ENCODE measurements at places on chromosomes 16 and 17.
A peak's percentile ranks its signal among the peaks of the same experiment; 100 is the strongest.

GRCh38 chr17:28240688-28241340 is 78.2 kb upstream of the TMEM97 start:
- DNase-seq, result no peak

- DNase-seq, result no peak
Measured at GRCh38 chr16:83513008-83513755, 294.6 kb upstream of the HSBP1 start.

GRCh38 chr17:37506678-37507077 is 17.0 kb downstream of the DUSP14 start:
- DNase-seq, result peak; percentile 90

GRCh38 chr16:47999595-47999994 is 156.2 kb downstream of the ABCC12 start:
- peak; percentile 2 for DNase-seq

- DNase-seq, result no peak
Measured at GRCh38 chr16:83802135-83802534, 5.6 kb upstream of the HSBP1 start.

DNA sequence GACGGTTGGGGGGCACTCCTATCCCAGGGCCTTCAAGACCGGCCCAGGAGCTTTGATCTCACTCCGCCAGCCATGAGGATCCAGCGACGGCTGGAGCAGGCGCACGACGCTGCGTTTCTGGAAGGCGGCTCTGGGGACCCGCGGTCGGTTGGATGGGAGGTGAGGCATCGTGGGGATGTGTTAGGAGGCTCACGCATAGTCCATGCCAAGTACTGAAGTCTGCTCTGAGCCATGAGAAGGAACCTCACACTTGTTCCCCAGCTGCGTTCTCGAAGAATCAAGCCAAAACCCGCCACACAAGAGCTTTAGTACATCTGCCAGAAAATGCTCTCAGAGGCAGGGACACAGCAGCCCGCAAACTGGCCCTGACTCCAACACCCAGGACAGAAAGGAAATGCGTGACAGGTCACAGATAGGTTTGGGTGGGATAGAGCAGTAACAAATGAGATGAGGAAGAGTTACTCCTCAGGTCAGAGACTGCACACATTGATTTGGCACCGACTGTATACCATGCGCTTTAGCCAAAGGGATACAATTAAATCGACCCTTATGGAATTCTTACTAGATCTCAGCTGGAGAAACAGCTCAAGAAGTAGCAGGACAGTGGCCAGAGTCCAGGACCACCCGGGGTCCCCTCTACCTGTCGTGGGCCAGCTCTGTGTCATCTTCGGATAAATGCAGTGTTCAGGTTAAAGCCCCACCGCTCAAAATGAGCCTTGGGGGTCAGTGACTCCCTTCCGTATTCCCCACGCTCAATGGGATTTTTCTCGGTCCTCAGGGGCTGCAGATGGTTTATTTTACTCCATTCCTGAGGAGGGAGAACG is 6.7 kb upstream of the GSG1L start:
- DNase-seq, result no peak

GRCh38 chr17:45050481-45051059 is 862 bp downstream of the DCAKD start:
- DNase-seq, result no peak

DNA sequence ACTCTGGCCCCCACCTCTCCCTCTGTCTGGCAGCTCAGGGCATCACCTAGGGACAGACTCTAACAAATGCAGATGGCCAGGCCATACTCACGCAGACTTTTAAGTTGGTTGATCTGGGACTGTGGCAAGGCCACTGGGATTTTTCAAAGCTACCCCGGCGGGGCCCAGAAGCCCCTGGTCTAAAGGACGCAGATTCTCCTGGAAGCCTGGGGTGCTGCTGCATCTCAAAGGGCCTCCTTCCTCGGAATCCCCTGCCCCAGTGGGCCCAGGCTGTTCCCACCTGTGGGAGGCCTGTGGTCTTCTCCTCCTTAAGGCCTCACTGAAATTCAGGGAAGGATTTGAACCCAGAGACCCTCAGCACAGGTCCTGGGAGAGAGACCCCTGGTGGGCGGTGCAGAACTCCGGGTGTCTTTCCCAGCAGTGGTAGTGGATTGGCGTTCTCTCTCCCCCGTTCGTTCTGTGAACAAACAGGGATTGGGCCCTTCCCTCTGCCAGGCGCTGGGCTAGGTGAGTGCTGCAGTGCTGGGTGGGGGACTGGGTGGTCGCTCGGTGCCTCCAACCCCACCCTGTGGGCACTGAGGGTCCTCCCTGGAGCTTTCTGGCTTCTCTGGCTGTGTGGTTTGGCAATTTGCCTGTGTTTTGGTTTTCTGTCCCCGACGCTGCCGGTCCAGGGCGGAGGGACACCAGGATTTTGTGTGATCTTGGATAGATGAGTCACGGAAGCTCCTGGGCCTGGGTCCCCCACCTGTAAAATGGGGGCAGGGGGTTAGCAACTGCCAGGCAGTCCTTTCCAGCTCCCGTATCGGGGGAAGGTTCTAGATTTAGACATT is 160.5 kb upstream of the GSE1 start:
- no peak for DNase-seq

- peak; percentile 96 for DNase-seq
Measured at GRCh38 chr17:47889734-47890529, 6.1 kb upstream of the SP2 start.

GRCh38 chr16:74035816-74036215 is 260.8 kb upstream of the PSMD7 start:
- DNase-seq, result no peak

GRCh38 chr17:2122641-2123302 is 67.9 kb downstream of the HIC1 start:
- no peak for DNase-seq

DNA sequence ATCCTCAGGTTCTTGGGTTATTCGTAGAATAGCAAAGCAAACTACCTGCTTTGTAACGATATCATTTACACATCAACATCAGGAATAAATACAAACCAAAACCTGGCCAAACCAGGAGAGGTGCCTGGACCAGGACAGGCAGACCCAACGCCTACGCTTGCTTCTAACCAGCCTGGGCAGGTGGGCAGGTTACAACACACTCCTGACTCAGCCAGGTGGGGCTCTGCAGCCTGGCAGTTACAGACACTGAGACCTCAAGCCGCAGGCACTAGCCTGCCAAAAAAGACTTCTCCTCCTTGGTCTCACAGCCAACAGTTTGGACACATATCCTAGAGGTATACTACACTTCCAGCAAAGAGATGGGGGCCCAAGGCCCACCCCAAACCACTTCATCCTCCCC is 14.0 kb downstream of the ANKRD11 start:
- no peak for DNase-seq

GRCh38 chr17:65184235-65184959 is 47.2 kb downstream of the RGS9 start:
- no peak for DNase-seq

GRCh38 chr16:27431773-27432532 is 30.0 kb downstream of the IL21R start:
- DNase-seq, result peak; percentile 15

DNA sequence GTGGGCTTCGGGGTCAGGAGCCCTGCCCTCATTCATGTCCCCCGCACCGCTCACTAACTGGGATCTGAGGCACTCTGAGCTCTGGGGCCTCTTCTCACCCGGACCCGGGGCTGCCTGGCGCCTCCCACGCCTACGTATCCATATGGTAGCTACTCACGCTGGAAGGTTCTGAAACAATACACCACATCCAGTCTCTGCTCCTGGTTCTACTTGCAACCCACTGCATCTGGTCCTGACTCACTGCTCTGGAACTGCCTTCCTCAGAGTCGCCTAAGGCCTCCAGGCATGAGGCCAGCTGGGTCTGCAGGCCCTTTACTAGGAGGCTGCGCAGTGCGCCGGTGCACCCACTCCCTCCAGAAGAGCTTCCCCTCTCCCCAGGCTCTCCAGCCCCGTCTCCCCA is 18.1 kb downstream of the USP36 start:
- DNase-seq, result no peak

DNA sequence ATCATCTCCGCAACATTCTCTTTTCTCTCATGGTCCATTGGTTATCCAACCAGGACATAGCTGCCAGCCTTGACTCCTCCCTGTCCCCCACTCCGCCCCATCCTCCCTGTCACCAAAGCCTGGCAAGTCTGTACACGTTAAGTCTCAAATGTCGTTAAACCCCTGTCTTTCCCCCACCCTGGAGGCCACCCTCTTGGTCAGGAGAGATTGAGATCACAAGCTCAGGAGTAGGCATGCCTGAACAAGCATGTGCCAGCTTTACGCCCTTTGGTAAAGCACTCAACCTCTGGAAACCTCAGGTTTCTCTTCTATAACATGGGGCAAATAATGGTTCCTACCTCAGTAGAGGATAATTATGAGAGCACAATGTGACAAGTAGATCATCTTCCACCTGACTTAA is 38.1 kb upstream of the CCL1 start:
- DNase-seq, result peak; percentile 25

DNA sequence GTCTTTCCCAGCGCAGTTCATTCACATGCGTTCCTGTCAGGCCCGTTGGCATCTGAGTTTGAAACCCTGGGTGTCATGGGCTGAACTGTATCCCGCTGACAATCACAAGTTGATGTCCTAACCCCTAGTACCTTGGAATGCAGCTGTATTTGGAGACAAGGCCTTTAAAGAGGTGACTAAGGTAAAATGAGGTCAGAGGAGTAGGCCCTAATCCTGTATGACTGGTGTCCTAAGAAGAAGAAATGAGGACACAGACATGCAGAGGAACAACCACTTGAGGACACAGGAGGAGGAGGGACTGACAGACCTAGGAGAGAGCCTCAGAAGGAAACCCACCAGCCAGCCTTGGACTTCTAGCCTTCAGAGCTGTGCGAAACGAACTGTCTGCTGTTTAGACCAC is 33.1 kb downstream of the TRPV2 start:
- no peak for DNase-seq

- DNase-seq, result no peak
Measured at GRCh38 chr16:2490190-2491105, 15.5 kb downstream of the TBC1D24 start.

DNA sequence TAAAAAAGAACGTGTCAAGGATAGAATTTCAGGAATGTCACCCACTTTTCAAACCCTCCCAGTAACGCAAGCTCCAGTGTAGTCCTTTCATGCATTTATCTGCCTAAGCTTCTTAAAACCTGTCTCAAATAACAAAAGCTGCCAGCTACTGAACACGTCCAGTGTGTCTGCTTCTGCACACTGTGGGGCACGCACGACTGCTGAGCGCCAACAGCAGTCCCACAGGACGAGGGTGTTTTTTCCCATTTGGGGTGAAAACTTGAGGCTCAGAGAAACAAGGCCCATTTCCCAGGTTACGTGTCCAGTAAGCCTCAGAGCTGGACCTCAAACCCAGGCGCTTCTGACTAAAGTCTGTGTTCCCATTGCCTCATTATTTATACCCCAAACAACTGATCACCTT is 17.2 kb downstream of the NTAN1 start:
- no peak for DNase-seq

GRCh38 chr17:75676461-75676860 is 9.3 kb downstream of the SAP30BP start:
- no peak for DNase-seq

GRCh38 chr16:75627851-75628250 is 4.8 kb upstream of the ADAT1 start:
- no peak for DNase-seq

- DNase-seq, result no peak
Measured at GRCh38 chr17:9544221-9544620, 31.4 kb downstream of the STX8 start.

GRCh38 chr17:9371019-9371418 is 204.6 kb downstream of the STX8 start:
- no peak for DNase-seq

- peak; percentile 67 for DNase-seq
Measured at GRCh38 chr17:48609759-48610281, 997 bp downstream of the HOXB7 start.

DNA sequence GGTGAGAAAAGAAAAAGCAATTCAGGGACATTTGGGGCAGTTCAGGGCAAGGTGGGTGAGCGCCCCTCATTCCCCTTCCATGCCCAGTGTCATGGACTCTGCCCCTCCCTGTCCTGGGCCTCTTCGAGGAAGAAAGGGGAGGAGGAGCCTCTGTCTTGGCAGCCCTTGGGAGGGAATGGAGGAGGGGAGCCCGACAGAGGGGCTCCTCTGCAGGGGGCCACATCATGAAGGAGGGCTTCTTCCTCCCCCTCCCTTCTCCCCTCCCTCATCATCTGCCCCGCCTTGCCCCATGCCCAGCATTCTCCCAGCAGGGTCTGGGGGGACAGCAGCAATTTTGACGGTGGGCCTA is 33.2 kb upstream of the TAC4 start:
- peak; percentile 52 for DNase-seq

DNA sequence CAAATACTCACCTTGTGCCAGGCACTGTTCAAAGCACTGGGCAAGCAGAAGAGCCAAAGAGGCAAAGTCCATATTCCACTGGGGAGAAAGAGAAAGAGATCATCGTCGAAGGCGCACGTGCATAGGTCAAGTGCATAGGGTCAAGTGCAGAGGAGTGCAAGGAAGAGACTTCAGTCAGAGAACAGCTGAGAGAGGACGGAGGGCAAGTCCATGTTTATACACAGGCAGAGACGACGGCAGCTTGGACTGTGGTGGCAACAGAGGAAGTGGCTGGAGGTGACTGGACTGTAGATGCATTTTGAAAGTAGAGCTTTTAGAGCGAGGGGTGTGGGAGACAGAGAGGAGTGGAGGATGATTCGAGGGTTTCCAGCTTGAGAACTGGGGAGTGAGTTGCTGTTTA is 74.7 kb upstream of the SDK2 start:
- DNase-seq, result no peak

GRCh38 chr17:11047228-11047627 is 193.8 kb upstream of the SHISA6 start:
- DNase-seq, result no peak

DNA sequence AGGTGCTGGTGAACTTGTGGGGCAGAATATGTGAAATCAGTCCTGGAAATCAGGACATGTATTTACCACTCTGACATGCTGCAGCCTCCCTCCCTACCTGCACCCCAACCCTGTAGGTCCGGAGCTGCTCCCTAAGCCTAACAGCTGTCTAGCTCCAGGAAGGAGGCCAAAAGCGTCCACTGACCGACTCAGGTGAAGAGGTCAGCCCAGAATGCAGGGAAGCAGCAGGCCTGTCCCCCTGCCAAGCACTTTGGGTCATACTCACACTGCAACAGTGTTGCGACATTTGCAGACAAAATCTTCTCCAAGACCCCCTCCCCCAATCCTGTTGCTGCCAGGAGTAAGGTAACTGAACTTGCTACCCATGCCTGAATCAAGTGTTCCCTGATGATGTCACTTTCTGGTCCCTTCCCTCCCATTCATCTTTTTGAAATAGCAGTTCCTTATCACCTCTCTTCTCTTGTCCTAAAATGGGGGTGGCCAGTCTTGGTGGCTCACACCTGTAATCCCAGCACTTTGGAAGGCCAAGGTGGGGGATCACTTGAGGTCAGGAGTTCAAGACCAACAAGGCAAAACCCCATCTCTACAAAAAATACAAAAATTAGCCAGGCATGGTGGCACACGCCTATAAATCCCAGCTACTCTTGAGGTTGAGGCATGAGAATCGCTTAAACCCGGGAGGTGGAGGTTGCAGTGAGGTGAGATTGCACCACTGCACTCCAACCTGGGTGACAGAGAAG is 1.3 kb upstream of the ACLY start:
- DNase-seq, result peak; percentile 62

- DNase-seq, result no peak
Measured at GRCh38 chr16:2591476-2592240, 53.8 kb downstream of the PDPK1 start.

All from H9 (cell line).